Stimulated activated CD8-positive, alpha-beta memory T cell treated with anti-CD3 and anti-CD28 coated beads, Interleukin-12 subunit alpha, Interleukin-12 subunit beta, amount 100 ng/mL, for 4 hours (primary cell): ENCODE measurements at places on chromosomes 2 and 18.

DNA sequence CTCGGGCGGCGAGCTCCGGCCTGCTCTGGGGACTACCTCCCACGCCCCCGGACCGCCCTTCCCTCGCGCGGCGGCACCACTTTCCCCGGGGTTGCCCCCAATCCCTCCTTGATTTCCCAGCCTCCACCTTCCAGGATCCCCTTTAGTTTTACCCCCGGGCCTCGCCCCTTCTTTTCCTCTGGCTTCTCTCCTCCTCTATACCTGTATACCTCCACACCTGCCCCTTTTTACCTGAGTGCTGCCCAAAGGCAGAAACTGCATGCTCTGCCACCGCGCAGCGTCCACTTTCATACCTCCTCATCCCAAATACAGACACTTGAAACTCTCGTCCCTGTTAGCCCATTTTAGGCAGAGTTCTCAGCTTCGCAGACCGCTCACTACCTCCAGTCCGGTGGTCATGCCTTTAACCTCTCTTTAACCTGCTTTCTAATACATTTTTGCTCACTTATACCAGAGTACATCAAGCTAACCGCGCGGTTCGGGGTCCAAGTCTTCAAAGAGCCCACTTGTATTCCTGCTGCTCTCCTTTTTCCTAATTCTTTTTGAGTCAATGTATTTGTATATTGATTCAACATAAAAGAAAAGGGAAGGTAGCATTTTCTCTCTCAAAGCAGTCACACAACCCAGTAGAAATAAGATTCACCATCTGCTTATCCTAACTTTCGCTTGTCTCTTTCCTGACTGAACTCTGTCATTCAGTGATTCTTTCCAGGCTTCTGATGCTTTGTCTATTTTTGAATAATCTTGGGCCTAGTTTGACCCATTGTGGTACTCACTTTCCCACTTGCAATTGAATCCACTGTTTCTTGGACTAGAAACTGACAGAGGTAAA is 901 bp downstream of the SPOPL start:
- no peak for DNase-seq

DNA sequence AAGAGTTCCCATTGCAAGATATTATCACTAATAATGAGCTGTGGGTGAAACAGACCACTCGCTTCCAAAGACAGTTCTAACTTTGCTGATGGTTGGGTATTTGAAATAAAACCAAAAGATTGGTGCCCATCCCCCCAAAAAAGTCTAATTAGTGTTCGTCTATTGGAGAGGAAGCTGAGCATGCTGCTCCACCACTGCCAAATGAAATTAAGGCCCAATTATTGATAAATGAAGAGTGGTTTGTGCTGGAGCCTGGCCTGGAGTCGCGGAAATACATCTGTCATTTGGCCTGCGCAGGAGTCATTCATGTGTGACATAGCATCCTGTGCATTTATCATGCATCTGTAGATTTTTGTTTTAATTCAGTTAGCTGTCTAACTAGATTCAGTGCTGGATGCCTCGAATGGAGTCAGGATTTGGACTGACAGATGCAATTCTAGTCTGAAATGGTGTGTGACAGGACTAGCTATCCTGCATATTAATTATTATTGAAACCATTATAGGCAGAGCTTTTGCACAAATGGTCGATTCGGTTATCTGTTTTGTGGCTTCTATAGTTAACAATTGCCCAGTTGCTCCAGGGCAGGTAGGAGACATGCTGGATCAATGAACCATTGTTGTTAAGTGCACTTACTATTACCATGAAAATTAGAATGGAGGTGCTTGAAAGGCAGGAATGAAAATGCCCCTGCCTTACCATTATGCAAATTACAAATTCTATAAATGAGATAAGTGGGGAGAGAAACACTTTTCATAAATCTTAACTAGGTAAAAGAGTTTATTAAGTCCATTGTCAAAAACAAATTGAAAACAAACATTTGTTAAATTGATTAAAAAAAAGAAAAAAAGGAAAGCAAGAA is 450.4 kb upstream of the TCF4 start:
- DNase-seq = no peak

DNA sequence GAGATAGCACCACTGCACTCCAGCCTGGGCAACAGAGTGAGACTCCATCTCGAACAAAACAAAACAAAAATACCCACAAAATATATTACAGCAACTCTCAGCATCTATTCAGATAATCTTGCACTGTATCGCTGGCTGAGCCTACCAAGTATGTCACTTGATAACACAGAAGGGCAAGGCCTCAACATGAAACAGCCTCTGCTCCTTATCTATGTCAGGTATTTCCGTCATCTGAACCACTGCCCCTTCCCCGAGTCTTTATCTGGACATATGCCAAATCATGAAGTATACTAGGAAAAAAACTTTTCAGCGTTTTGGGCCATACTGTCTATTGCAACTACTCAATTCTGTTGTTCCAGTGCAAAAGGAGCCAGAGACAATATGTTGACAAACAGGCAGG is 17.7 kb downstream of the PDIA6 start:
- no peak for DNase-seq

- no peak for DNase-seq
These were observed 7.1 kb upstream of the CRYGC start for GRCh38 chr2:208136716-208137094.

DNA sequence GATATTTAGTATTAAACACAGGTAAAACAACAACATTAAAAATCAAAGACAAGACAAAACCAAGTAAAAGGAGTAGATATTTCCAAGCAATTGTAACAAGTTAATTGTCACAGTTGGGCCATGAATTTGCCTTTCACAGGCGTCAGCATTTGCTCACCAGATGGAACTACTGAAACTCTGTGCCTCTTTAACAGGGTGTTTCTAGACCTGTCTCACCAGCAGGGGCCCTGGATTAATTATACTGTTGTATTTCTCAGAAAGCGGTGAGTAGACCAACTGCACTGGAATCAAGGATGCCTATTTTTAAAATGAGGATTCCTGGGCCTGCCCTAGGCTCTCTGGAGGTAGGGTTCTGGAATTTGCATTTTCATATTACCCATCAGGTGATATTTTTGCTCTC is 92.6 kb downstream of the UPP2 start:
- no peak for DNase-seq

DNA sequence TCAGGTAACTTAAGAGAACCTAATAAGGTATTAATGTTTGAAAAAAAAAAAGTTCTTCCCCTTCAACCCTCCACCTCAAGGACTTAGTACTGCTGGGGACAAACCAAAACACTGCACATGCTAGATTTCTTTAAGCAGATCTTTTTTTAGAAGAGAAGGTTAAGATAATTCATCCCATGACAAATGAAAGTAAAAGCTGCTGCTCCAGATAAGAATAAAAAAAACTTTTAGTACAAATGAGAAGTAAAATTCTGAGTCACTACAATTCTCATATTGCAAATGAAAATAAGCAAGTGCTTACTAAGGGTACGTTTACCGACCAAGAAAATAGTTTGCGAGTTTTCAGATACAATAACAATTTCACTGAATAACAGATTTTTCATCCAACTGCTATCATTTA is 8.9 kb downstream of the STAM2 start:
- no peak for DNase-seq

DNA sequence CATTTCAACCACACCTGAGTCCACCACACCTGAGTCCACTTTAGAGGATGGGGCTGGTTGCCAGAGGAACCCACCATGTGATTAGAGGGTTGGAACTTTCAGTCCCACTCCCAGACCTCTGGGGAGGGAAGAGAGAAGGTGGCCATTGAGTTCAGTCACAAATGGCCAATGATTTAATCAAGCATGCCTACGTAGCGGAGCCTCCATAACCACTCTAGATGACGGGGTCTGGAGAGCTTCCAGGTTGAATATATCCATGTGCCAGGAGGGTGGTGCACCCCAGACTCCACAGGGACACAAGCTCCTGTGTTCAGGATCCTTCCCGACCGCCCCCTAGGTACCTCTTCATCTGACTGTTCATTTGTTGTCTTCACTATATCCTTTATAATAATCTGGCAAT is 53.3 kb downstream of the CYBRD1 start:
- no peak for DNase-seq

- DNase-seq = no peak
These were observed 132.3 kb upstream of the RIOK3 start for GRCh38 chr18:23320709-23321236.

- no peak for DNase-seq
These were observed 19.7 kb downstream of the SH3BP4 start for GRCh38 chr2:234971496-234971895.
